Thymus (tissue), 14 donors: ENCODE measurements at places on chromosomes 2 and 18. TPM values are rescaled to one million over a fixed set of nuclear protein-coding genes. Genes with fewer than 3 reads are reported as not detected.

DNA sequence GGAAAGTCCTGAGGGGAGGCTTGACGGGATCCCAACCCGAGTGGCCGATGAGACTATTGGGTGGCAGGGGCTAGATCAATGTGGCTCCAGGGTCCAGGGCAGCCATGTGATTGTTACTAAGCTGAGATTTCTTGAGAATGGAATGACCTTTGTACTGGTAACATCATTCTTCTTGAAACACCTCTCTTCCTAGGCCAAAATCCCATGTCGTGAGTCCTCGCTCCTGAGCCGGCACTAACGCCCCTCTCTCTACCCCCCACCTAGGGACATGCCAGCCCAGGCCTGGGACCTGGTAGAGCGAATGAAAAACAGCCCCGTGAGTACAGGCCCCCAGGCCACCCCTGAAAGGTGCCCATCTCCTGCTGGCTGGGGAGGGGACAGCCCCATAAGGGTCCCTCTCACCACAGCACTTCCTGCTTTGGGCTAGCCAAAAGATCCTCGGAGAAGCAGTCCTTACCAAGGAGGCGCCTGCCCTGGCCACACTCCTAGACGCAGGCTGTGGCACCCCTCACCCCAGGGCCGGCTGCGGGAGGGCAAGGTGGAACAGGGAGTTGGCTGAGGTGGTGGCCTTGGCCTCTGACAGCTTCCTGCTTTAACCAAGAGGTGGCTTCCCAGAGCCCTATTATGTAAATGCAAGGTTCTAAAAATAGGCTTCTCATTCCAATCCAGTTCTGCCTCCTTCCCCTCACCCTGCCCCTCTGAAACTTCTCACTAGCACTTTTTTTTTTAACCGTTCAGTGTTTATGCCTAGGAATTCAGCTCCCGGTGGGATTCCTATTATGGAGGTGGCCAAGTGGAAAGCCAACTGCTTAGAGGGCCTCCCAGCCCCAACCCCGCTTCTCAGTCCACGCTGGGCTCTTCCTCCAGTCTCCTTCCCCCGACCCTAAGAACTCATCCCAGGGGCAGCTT lies 126.6 kb upstream of the PPP1CB start:
- no peak for DNase-seq
- no peaks in the 10 kb centered on the region for H3K36me3 ChIP-seq
- peaks cover 53% of the 10 kb centered on the region for H3K4me1 ChIP-seq
- H3K27me3 ChIP-seq, result no peaks in the 10 kb centered on the region
- no peak overlapping the region for H3K4me3 ChIP-seq

DNA sequence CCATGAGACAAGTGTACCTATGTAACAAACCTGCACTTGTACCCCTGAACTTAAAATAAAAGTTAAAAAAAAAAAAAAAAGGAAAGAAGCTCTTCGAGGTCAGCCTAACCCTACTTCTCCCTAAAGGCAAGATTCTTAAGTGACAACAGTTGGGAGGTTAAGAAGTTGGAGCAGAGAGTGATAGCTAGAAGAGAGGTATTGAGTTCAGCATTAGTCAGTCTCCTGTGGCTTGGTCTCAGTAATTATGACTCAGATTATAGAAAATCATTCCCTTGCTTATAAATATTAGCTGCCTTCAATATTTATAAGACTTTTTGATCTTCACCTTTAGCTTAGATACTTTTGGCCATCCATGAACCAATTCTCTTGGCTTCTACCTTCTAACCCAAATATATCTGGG lies 926.8 kb upstream of the SLC39A10 start:
- no peak overlapping the region for H3K27ac ChIP-seq
- no peaks in the 10 kb centered on the region for H3K4me1 ChIP-seq
- H3K36me3 ChIP-seq, result no peaks in the 10 kb centered on the region
- no peak for DNase-seq
- H3K4me3 ChIP-seq, result no peak overlapping the region

The UCN gene
- polyA plus RNA-seq, result 8.1 TPM

The TRABD2A gene
- 13.8 TPM for polyA plus RNA-seq

- H3K27me3 ChIP-seq, result no peaks in the 10 kb centered on the region
- no peak overlapping the region for H3K27ac ChIP-seq
- no peaks in the 10 kb centered on the region for H3K36me3 ChIP-seq
- H3K4me1 ChIP-seq, result no peaks in the 10 kb centered on the region
These were observed 1201.0 kb downstream of the LRP1B start for GRCh38 chr2:140929849-140930248.

DNA sequence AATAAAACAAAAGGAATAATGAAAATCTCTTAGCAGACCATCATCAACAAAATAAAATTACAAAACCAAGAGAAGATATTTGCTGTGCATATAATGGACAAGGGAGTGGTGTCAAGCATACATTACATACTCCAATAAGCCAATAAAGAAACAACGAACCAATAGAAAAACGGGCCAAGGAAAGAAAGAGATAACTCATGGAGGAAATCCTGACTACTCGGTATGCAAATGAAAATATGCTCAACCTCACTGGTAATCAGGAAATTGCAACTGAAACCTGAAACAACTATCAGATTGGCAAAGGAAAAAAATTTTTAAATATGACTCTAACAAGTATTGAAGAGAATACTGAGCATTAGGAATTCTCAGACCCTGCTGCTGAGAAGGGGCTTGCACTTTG lies 84.7 kb downstream of the BCL2 start:
- H3K27me3 ChIP-seq, result no peaks in the 10 kb centered on the region
- peaks cover 3% of the 10 kb centered on the region for H3K4me1 ChIP-seq
- DNase-seq, result no peak

The LONRF2 gene
- polyA plus RNA-seq, result 0.62 TPM

DNA sequence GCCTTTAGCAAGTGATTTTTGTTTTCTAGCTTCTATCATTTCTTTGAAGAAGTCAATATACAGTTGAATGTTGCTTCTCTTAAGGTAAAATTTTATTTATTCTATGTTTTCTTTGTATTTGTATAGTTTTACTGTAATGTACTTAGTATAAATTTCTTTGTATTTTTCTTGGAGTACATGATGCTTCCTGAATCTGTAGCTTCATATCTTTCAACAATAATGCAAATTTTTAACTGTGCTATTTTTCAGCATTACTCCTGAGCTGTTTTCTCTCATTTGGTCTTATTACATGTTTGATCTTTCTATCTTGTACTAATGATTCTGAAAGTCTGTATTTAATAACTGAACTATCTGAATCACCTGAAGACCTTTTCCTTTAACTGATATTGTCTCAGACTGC lies 253.9 kb upstream of the NXPH2 start:
- H3K27ac ChIP-seq, result no peak overlapping the region
- no peaks in the 10 kb centered on the region for H3K4me1 ChIP-seq
- DNase-seq, result no peak
- H3K4me3 ChIP-seq, result no peak overlapping the region
- no peaks in the 10 kb centered on the region for H3K27me3 ChIP-seq
